ENCODE measurements at places on chromosomes 11 and 22.

GRCh38 chr11:69312453-69313404 is 18.8 kb downstream of the MYEOV start:
- DNase-seq, result no peak

GRCh38 chr11:123431619-123432018 is 1.6 kb downstream of the GRAMD1B start:
- no peak for DNase-seq

- no peak for DNase-seq
Measured at GRCh38 chr11:70761094-70761907, 363.0 kb downstream of the CTTN start.

DNA sequence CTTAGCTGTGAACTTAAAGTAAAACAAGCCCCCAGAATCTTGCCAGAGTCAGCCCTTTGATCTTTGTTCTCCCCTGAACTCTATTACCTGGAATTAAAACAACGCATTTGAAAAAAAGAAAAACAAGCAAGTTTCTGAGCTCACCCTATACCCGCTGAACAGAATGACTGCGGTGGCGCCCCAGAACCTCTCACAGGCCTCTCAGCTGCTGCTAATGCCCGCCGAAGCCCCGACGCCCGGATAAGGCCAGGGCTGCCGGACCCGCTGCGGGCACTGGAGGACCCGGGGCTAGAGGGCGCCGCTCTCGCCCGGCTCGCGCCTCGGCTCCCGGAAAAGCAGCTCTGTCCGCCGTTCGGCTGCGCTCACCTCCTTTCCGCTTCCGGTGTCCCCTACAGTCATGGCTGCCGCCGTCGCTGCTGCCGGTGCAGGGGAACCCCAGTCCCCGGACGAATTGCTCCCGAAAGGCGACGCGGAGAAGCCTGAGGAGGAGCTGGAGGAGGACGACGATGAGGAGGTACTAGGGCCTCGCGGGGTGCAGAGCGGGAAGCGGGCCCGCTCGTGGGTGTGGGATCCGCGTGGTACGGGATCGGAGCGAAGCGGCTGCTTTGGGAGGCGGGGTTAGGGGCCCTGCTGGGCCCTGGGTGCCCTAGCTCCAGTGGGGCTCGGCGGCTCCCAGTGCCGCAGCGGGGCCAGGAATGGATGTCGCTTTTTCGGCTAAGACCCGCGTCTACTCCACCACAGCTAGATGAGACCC is at the start of gene TOMM22:
TOMM22 (plus strand) TSS at position 376 of the 754 bp plus-strand sequence; CDS start at position 398, 22 bp downstream.
- DNase-seq, result peak; percentile 72

DNA sequence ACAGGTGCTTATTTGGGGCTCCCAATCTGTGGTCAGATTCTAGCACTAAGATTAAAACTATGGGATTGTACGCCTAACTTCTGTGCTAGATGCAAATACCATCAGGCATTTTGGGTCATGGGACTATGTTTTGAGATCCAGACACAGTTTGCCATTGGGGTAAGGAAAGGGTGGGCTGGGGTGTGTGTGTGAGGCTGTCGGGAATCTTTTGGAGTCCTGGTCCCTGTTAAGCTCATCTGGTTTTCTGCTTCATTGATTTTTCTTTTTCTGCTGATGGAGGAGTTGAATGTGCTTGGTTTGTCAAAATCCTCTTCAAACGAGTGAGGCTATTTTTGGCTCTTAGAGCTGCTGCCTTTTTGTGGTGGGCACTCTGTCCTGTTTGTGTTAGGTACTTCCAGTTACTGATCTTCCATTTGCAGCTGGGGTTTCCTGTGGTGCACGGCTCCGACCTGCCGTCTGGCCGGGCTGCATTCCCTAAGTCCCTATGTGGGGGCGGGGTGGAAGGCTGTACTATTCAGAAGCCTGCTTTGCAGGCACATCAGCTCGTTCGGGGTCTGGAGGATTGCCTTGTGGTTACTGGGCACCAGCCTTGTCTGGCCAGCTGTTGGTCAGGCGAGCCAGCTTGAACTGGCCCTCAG is 2.9 kb downstream of the BCR start:
- no peak for DNase-seq

DNA sequence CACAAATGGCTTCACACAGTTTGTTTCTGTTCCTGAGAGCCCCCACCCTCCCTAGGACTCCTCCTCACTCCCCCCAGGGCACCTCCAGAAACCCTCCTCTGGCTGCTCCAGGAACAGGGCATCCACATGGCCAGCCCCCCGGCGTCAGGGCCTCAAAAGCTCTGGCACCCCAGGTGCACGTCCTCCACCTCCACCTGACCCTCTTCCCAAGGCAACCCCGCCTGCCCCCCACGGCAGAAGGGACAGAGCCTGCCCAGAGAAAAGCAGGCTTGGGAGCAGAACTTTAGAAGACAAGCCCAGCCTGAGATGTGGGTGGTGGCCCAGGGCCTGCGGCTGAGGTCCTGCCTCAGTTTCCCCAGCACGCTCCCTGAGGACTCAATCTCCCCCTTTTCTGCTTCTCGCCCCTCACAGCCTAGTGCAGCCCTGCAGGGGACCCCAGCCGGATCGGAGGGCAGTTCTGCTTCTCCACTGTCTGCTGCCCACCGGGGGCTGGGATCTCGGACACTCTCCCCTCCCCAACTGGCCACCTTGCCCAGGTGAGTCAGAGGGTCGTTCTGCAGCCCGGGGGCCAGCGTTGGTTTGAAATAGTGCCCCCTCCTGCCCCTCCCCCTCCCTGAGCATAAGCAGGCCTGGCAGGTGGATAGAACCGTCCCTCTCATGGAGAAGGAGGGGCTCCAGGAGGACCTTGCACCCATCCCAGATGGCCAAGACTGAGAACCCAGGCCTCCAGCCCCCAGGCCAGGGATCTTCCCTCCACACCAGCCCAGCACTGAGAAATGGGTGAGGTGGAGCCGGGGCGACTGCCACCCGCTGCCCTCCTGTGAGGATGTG is 2.4 kb upstream of the TRABD start:
- no peak for DNase-seq

DNA sequence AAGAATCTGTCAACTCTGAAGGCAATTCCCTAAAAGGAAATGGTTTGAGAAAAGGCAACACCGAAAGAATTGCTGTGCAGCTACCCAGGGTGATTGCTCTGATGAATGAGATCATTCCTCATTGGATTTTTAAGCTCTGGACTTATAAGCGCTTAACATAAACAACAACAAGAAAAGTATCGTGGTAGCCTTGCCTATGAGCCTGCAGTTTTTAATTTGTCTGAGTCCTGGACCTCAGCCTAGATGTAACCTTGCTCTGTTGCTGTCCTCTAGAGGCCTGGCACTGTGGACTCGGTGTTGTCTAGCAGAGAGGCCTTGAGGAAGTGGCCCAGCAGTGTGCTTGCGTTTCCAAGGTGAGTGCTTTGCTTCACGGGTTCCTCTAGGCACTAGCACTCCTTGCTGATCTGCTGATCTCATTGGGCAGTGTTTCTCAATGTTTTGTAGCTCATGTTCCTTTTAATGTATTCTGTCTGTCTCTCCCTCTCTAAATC is 20.4 kb downstream of the CCDC81 start:
- no peak for DNase-seq

DNA sequence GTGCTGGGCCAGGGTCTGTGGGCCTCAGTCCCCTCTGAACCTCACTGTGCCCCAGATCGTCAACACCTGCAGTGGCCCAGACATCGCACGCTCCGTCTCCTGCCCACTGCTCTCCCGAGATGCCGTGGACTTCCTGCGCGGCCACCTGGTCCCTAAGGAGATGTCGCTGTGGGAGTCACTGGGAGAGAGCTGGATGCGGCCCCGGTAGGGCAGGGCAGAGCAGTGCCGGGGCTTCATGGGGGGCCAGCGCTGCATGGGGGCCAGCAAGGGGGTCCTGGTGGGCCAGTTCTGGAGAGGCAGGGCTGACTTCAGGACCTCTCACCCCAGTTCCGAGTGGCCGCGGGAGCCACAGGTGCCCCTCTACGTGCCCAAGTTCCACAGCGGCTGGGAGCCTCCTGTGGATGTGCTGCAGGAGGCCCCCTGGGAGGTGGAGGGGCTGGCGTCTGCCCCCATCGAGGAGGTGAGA is 16.3 kb downstream of the EPS8L2 start:
- DNase-seq, result no peak

DNA sequence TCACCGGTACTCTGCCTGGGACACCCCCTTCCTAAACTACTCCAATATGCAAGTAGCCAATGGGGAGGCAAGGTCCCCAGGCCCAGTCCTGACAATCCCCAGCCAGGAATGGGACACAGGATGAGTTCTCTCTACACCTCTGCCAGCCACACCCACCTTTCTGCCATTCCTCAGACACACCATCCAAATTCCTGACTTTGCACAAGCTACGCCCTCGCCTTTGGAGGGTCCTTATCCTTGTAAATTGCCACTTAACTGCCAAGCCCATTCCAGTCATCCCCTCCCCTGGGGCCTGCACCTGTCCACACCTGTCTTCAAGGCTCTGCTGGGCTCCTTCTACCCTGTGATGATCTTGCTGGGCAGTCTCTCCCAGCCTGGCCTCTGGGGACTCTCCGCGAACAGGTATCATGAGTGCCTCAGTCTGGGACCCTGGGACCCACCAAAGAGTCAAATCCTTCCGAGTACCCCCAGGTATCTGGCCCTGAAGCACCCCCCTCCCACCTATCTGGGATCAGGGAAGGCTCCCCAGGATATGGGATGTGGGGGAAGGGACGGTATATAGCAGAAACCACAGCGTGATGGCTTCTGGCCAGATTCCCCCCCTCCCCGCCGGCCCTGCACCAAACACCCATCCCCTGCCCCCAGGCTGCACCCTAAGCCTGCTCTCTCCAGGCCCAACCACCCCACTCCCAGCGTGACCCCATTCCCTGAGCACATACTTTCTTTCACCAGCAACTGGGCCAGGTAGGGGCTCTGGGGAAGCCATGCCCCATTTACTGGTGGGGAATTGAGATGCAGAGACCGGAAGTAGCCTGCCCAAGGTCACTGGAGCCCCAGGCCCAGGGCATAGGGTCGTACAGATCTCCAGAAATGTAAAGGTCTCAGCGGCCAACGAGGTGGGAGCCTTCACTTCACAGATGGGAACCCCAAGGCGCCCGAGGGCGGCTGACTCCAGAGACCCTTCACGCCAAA is 806 bp downstream of the ARAP1 start:
- no peak for DNase-seq

DNA sequence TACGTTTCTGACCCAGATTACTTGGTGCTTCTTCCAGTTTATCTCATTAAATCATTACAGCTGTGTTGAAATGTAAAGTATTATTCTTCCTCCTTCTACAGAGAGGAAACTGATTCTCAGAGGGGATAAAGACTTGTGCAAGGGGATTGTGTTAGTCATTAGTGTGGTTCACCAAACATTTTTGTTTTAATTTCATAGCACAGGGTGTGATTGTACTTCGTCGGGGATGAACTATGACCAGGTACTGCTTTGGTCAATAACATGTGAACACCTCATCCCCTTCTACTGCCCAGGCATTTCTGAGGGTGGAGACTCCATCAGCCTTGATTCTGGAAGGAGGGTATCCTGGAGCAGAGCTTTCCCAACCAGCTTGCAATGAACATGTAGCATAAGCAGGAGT is 120.2 kb upstream of the ALX4 start:
- no peak for DNase-seq

- DNase-seq, result no peak
Measured at GRCh38 chr11:803770-804598, 1.0 kb downstream of the PIDD1 start.

DNA sequence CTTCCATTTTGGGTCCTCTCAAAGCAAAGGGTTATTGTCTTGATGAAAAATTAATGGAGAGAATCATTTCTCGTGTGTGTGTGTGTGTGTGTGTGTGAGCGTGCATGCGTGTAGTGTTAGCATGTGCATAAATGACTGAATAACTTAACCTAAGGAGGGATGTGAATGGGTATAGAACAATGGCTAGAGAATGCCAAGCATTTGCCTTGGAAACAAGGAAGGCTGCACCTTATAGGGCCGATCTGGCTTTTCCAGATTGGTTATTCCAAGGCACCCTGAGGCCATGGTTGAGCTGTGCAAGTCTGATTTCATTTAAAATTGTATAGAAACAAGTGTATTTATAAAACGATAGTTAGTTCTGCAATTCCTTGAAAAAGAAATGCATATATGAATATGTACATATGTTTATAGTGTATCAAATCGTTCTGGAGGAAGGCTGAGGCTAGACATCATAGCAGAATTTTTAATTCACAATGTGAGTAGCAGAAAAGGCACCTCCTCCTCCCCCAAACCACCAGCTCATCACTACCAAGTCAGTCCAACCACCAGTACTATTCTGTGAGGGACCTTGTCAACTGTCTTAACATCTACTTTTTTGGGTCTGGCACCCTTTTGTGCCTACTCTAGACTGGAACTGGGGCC is 322.7 kb upstream of the ISX start:
- DNase-seq, result no peak

DNA sequence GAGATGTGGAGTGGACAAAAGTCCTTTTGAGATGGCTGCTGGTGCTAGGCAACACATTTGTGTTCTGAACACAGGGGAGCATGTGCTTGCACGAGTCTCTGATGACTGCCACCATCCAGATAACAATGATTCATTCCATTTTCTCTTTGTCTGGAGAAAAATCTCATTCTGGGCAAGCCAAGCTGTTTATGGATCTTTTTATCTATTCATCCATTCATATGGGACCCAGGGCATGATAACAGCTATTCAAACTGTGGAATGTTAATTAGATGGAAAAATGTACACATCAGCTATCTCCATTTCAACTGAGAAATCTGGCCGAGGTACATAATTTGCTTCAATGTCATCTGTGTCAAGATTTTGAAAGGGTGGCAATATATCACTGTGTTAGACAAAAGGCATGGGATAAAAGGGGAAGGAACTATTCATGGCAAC is 117.5 kb upstream of the ZBED5 start:
- DNase-seq, result no peak

- no peak for DNase-seq
Measured at GRCh38 chr11:120527111-120527761, 15.7 kb downstream of the GRIK4 start.

Data from stimulated activated CD8-positive, alpha-beta memory T cell treated with anti-CD3 and anti-CD28 coated beads, Interleukin-12 subunit alpha, Interleukin-12 subunit beta, amount 100 ng/mL, for 1 hour (primary cell).